ENCODE measurements at places on chromosomes 2 and 18. TPM values are rescaled to one million over a fixed set of nuclear protein-coding genes. Genes with fewer than 3 reads are reported as not detected.

GRCh38 chr2:37713258-37713700, 41.8 kb upstream of the CDC42EP3 start:
- no peak for DNase-seq

DNA sequence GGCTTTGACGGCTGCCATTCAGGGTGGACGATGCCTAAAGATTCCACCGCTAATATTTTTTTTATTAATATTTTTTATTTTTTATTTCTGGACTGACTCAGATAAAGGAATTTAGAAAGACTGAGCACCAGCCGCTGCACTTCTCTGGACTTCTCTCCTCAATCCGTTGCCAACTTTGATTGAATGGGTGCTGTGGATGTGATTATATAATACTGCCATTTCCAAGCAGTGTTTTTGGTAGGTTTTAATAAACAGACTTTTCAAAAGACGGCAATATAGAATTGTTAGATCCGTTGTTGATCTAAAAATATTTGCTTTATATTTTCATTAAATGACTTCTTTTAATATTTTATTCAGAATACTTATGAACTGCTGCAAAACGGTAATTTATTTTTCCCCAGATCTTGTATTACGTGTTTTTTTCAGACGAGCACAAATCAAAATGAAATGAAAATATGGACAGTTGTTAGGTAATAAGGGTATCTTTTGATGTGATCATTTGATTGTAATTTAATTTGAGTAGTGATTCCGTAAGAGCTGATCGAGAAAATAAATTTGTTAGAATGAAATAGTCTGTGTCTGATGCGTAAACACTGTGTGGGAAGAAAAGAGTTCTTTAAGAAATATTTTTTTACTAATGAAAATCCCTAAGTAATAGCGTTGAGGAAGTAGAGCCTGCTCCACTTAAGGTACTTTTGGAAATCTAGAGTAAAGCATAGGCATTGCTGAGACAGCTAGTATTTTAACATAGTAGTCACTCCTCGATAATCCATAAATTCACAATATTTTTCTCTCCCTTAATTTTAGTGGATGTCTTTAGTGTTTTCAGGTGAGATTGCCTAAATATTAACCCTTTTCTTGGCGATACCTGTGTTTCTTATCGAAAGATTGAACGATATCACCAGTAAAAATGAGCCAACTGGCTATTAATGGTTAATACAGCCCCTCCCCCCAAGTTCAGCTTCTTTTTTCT, 4.4 kb downstream of the POU3F3 start:
- DNase-seq, result no peak

DNA sequence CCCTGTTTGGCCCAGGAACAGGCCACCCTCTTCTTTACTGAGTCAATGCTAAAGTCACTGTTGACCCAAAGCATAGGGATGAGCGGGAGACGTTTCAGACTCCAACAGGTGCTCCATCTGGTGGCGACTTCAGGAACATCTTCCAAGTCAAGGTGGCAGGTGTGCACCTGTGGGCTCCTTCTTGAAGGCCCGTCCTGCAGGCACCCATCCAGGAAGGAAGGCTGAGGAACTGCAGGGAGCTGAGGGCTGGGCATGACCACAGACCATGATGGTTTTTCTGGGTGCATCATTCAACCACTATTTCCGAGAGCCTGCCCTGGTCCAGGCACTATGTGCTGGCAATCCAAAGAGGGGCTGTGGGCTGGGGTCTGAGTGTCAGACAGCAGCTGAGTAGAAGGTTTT, 142.8 kb downstream of the NDUFA10 start:
- DNase-seq, result peak; percentile 79

GRCh38 chr2:11891671-11892440, 145.4 kb downstream of the LPIN1 start:
- no peak for DNase-seq

- no peak for DNase-seq
Measured at GRCh38 chr2:166454006-166454595, 39.9 kb downstream of the SCN7A start.

Gene EFEMP1
- total RNA-seq, result 327 TPM

- DNase-seq, result peak; percentile 83
Measured at GRCh38 chr2:25165992-25166875, 2.1 kb downstream of the POMC start.

DNA sequence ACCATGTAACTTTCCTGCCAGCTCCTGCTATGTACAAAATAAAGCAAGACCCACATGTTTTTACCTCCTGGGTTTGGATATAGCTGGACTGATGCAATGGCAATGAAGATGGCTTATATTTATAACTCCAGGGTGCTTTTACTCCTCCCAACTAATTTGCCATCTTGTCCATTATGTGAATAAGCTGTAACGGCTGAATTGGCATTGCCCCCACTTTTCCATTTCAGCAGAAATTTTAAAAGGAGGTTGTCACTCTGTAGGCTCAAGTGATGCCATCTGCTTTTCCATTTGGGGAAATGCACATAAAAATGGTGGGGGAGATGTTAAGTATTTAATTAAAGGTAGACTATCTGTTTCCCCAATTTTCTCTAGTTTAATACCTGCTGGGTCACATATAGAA, 345.5 kb downstream of the ERBB4 start:
- DNase-seq, result no peak

GRCh38 chr18:52341608-52342381, 1.8 kb downstream of the DCC start:
- DNase-seq, result no peak

- DNase-seq, result no peak
Measured at GRCh38 chr2:234497594-234498235, 834 bp upstream of the ARL4C start.

GRCh38 chr2:169091256-169091655, 21.9 kb downstream of the DHRS9 start:
- no peak for DNase-seq

GRCh38 chr2:178072383-178073301, at the start of gene PDE11A:
TSS of gene PDE11A (minus strand) at chr2:178072777. CDS start at chr2:178072437, 340 bp downstream.
- peak; percentile 93 for DNase-seq

Gene PIKFYVE
- total RNA-seq, result 25.4 TPM

Gene HOXD12
- not detected for total RNA-seq

Gene NEURL3
- total RNA-seq, result not detected

DNA sequence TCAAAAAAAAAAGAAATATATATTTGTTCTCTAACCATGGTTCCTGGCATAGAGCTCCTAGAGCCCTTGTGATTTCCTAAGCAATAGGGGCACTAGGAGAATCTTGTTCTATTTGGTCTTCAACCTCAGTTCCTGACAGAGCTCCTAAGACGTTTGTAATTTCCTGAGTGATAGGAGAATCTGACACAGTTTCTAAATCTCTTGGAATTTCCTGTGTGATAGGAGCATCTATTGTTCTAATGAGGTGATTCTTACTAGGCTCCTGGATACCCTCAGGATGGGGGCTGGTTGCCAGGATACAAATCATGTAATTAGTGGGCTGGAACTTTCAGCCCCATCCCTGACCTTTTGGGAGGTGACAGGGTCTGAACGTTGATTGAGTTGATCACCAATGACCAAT, 245.8 kb downstream of the ZEB2 start:
- DNase-seq, result no peak

- no peak for DNase-seq
Measured at GRCh38 chr2:37037771-37038170, 46.4 kb downstream of the HEATR5B start.

DNA sequence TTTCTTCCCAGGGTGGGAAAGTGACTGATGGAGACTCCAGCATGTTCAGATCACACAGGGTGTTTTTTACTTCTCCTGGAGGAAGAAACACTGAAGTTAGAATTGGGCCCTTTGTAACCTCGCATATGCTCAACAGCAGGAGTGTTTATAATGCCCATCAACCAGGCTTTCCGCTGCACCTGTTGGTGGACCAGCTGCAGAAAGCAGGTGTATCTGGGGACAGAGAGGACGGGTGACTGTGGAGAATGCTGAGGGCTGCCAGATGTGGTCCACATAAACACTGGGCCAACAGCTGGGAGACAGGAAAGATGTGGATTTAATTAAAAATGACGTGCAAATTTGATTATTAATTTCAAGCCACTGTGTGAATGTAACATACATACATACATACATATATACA, 335.5 kb upstream of the SPRED2 start:
- DNase-seq, result no peak

- peak; percentile 72 for DNase-seq
Measured at GRCh38 chr2:238890618-238891456, 43.0 kb downstream of the TWIST2 start.

Gene BBS5
- total RNA-seq, result 9.8 TPM

Gene ANKRD29
- 24.2 TPM for total RNA-seq

Gene KANSL1L
- 25.7 TPM for total RNA-seq

DNA sequence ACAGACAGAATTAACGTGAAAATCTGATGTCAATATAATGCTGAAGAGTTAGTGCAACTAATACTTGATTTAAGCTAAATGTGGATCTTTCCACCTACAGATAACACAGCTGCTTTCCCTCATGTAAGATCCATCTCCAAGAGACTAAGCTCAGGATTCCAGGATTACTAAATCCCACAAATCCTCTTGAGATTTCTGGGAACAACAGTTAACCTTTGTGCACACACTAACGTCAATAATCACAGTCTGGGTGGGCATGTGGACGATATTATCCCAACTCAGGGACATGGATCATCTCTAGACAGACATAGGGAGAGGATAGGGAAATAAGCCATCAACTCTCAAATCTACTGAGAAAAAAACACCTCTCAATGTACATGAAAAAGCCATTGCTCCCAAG, 432.6 kb downstream of the SATB2 start:
- no peak for DNase-seq

DNA sequence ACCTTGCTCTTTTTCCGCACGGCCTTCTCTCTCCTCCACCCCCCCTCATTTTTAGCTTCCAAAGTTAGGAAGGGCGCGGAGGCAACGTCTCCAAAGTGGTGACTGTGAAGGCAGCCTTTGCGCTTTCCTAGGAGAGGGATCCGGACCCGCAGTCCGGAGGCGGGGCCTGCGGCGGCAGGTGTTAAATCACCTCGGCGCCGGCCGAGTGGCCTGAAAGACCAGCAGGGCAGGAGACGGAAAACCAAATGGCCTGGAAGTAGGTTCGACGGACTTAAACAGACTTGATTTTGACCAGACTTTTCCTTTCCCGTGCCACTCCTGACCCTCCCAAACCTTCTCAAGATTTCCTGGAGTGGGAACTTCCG, 615 bp downstream of the GORASP2 start:
- no peak for DNase-seq

GRCh38 chr2:172288603-172289002, 138.8 kb upstream of the ITGA6 start:
- no peak for DNase-seq

- no peak for DNase-seq
Measured at GRCh38 chr2:160220545-160221009, 20.5 kb upstream of the ITGB6 start.

Gene LRATD1
- total RNA-seq, result 1.9 TPM

Gene PLB1
- 3.2 TPM for total RNA-seq

Gene LAMA1
- 1.8 TPM for total RNA-seq

Gene TET3
- 6.6 TPM for total RNA-seq

Gene ERBB4
- 3.2 TPM for total RNA-seq

- DNase-seq, result no peak
Measured at GRCh38 chr2:84556190-84556589, 39.9 kb downstream of the DNAH6 start.

- DNase-seq, result peak; percentile 46
Measured at GRCh38 chr2:240389302-240389805, 46.1 kb upstream of the GPC1 start.

- no peak for DNase-seq
Measured at GRCh38 chr2:21245565-21245964, 121.8 kb downstream of the TDRD15 start.

Gene ACMSD
- total RNA-seq, result not detected

DNA sequence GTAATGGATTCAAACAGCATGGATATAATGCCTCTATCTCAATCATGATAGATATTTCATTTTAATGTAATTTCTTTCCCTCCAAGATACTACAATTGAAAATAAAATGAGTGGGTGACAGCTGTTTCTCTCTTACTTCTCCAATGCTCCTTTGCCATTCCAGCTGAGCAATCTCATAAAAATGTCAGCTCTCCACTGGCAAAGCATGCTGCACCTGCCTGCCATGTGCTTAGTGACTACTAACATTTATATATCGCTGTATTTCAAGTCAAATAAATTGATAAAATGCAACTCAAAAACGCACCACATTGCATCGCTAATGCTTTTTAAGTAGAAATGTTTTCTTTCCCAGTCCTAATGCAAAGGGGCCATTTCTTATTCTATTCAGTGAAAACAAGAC, 1093.9 kb downstream of the CBLN2 start:
- no peak for DNase-seq

- DNase-seq, result no peak
Measured at GRCh38 chr2:190827720-190828119, 52.9 kb upstream of the GLS start.

Gene CCDC142
- 9.9 TPM for total RNA-seq

DNA sequence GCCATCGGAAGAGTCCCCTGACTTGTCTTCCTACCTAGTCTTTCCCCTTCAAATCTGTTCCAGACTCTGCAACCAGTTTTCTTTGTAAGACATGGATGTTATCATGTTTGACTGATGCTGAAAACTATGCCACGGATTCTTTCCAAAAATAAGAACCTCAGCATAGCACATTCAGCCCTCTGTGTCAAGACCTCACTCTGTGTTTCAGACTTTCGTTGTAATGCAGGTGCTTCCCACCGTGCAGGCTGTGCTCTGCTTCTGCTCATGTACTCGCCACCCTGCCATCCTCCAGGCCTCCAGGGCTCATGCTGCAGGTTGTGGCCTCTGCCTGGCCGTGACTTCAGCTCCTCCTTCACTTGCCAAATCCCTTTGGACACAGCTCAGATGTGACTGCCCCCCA, 347.0 kb upstream of the RAB12 start:
- no peak for DNase-seq
